OCI-LY7 (cell line): ENCODE measurements at places on chromosomes 7 and 10.

DNA sequence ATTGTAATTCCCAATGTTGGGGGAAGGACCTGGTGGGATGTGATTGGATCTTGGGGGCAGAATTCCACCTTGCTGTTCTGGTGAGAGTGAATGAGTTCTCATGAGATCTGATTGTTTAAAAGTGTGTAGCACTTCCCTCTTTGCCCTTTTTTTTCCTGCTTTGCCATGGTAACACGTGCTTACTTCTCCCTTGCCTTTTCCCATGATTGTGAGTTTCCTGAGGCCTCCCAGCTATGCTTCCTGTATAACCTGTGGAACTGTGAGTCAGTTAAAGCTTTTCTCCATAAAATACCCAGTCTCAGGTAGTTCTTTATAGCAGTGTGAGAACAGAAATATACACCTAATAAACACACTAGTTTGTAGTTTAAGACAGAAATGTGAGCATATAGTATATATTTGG is 166.8 kb upstream of the MAGI2 start:
- DNase-seq: no peak

- DNase-seq: no peak
Measured at GRCh38 chr10:17250736-17251135, 22.7 kb downstream of the VIM start.

GRCh38 chr7:157357129-157358040 is 20.6 kb downstream of the DNAJB6 start:
- no peak for DNase-seq

DNA sequence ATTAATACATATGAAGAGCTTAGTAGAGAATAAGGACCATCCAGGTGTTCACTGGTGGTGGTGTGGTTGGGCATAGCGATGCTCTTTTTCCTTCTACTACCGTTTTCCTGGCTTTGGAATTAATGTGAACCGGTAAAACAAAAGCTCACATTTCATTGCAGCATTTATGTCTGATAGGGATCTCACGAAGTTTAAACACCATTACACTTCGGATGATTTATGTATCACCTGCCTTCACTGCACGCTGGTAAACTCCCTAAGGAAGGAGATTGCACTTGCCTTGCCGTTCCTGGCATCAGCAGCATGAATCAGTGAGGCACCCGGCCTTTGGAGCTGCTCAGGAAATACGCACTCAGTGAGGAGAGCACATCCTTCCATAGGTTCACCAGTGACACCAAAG is 47.5 kb downstream of the WIPF3 start:
- no peak for DNase-seq

DNA sequence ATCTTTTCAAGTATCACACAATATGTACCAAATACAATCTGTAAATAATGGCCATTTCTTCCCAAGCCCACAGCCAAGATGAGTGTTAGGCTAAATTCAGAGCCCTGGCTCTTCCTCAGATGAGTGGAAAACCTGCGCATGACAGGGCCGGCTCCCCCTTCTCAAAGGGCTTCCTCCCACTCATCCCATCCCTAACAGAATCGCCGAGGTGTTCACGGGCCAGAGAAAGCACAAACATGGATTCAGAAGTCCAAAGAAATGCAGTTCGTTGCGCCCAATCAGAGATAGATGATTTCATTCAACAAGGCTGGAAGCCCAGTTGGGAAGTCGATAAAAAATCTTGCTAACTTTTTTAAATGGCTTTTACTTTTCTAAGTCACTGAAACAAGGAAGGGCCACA is 121.8 kb downstream of the UBE2H start:
- no peak for DNase-seq

DNA sequence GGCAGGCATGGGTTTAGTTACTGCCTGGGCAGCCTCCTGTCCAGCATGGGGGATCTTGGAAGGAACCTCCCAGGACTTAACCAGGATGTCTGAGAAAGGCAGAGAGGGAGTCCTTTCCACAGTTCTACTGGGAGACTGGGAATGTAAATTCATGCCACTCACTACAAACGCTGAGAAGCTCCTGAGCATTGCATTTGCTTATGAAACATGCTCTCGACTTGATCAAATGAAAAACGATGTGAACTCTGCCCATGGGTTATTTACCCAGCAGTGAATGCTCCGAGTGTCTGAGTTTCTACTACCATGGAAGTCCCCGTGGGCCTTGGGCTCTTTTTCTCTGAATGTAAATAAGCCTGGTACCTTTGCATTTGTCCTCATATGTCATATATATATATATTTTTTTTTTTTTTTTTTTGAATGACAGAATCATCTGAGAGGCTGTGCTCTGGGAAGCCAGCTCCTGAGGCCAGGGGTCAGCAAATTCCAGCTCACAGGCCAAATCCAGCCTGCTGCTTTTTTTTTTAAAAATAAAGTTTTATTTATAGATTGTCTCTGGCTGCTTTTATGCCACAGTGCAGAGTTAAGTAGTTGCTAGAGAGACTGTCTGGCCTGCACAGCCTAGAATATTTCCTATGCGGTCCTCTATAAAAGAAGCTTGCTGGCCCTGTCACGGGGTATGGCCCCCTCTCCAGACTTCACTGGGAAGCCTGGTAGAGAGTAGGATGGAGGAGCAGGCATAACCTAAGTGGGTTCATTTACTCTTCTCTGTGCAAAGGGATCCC is 21.4 kb upstream of the RAPGEF5 start:
- DNase-seq: no peak

DNA sequence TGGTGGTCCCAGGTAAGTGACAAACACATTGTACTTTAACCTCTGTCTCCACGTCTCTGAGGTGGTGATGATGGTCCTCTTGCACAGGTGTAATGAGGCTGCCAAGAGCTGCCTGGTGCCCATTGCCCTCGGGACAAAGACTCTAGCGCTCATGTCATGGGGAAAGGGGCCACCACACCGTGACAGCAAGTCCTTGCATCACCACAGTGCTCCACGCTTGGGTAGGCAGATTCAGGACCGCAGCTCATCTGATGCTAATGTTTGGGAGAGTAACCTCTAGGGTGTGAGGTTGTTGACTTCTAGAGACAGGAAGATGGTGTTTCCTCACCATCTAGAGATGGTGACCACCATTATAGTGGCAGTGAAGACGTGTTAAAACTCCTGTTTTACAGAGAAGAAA is 395.6 kb downstream of the ADRA2A start:
- DNase-seq: no peak

DNA sequence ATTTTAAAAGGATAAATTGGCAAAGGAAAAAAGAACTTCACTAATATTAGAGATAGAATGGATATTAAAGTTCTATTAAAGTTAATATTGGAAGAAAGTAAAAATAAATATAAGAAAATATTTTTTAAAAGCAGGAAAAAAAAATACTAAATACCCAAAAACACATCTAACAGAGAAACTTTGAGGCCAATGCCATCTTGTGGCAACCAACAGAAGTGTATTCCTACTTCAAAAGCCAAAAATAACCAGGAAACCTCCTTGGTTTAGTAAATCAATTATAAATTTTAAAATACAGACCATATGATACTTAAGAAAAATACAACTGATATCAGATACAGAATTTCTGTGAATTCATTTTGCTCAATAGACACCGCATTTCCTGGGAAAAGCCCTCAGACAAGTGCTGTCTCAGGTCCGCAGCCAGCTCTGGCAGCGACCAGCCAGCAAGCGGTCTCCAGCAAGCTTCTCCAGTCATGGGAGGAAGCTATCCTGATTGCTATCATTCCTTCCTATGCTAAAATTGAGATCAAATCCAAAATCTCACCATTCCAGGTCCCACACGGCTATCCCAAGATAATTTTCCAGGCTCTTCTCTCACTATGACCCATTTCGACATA is 65.3 kb downstream of the LMBR1 start:
- DNase-seq: peak; percentile 30

- DNase-seq: no peak
Measured at GRCh38 chr10:52459097-52459496, 145.0 kb downstream of the DKK1 start.

DNA sequence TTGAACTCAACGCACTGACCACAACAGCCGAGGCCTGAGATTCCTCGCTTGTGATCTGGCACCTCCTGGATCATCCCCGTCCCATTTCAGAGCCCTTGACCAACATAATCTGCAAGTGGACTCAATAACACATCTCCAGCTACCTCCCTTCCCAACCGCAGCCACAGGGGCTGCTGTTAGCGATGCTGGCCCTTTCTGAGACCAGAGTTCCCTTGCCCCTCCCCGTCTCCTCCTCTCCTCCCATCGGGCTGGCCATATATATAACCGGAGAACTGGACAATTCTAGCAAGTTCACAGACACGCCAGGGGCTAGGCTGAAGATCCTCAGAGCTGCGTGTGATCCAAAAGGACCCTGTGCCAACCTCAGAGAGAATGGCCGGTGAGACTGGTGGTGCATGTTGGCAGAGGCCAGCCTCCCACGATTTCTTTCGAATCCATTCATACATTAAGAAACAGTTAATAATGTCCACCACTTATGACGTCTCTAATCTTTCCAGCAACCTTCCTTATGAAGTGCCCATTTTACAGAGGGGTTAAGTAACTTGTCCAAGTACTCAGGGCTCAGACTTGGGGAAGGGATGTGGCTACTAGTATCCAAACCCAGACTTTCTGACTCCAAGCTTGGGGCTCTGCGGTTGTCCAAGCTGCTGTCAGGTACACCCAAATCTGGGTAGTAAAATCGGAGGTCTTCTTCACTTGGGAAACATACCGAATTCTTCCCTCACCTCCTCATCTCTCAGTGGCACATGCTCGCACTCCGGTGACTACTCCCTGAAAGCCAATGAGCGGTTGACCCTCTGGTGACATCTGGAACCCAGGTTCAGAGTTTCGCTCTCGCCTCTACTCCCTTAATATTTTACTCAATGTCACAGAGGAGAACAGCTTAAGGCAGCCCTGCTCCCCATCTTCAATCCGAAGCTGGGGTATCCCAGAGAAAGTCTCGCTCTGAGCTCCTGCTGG is 11.2 kb upstream of the FEZF1 start:
- no peak for DNase-seq

DNA sequence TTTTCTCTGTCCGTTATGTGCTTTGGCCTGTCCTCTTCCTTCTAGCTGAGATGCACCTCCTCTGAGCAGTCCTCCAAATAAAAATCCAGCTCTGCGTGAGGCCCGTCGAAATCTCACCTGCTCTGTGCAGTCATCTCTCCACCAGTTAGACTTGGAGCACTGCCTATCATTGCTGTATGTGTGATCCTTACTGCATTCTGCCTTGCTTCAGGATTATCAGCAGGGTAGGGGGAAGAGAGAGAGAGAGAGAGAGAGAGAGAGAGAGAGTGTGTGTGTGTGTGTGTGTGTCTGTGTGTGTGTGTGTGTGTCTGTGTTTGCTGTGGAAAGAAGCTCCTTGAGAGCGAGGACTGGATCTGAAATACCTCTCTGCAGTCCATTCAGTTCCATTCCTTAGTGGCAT is 129.4 kb downstream of the CCNY start:
- DNase-seq: no peak

DNA sequence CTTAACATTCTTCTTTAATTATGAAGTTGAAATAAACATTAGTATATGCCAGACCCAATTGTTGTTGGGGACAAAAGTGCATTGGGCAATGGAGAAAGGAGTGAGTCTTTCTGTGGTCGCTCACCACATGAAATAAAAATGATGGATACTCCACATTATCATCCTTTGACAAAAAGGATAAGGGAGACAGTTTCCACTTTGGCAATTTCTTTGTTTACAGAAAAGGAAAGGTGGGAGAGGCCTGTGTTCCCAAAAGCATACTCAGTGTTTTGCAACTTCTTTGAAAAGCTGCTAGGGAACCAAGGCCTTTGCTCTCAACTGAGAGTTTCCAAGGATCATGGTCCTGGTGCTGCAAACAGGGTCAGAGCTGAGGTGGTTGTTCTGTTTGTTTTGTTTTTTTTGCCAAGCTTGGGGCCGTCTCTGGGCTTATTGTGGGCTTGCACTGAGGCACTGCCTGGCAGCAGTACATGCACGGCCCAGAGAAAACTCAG is 341.9 kb downstream of the TNS3 start:
- no peak for DNase-seq

GRCh38 chr7:153543232-153543631 is 509.0 kb upstream of the DPP6 start:
- DNase-seq: no peak

- DNase-seq: no peak
Measured at GRCh38 chr10:67464278-67464677, 231.7 kb downstream of the CTNNA3 start.

DNA sequence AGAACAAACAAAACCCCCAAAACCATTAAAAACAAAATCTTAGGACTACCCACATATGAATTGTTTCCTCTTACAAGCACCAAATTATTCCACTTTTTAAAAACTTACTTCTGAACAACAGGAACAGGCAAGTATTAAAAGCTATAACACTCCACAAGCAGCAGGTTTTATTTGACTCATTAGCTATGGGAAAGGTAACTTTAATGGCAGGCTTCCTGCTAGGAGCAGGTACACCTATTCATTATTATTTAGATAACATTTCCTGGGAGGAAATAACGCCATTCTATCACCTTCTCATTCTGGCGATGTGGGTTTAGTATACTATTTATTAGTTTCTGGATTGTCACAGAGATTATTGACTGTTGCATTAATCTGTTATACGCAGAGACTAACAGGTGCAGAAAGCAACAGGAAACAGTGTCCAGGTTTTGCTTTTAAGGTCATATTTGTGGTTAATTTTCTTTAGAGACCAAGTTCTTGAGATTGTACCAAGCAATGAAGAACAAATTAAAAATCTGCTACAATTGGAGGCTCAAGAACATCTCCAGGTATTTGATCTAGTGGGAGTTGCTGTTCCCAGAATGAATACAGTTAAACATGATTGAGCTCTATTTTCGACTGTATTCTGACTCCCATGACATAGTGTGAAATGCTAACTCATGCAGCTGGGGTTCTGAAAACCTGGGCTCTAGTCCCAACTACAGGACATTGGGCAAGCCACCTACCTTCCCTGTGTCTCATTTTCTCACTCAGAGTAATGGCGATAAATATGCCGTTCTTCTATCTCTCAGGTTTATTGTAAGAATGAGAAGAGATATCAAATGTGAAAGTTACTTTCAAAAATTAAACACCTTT is 2.0 kb downstream of the CPA2 start:
- no peak for DNase-seq

GRCh38 chr10:78035025-78035424 is 1.4 kb downstream of the RPS24 start:
- no peak for DNase-seq

- no peak for DNase-seq
Measured at GRCh38 chr10:78320506-78320905, 286.8 kb downstream of the RPS24 start.

DNA sequence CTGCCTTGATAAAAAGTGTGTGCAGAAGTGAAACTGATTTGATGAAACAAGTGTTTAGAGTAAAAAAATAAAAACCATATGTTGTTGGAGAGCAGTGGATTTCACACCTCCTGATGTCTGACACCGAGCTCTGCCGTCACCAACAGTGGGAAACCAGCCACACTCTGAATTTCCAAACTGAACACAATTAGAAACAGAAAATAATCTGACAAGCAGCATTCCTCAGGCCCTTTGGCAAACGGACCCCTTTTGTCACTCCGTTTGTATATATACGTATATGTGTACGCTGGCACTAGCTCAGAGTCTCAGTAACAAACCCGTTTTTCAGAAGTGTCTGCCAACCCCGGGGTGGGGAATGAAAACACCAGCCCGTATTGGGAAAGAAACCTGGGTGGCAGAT is 32.4 kb downstream of the TACC2 start:
- DNase-seq: no peak
